ENCODE measurements at places on chromosomes 5 and 9. TPM values are rescaled to one million over a fixed set of nuclear protein-coding genes. Genes with fewer than 3 reads are reported as not detected.

DNA sequence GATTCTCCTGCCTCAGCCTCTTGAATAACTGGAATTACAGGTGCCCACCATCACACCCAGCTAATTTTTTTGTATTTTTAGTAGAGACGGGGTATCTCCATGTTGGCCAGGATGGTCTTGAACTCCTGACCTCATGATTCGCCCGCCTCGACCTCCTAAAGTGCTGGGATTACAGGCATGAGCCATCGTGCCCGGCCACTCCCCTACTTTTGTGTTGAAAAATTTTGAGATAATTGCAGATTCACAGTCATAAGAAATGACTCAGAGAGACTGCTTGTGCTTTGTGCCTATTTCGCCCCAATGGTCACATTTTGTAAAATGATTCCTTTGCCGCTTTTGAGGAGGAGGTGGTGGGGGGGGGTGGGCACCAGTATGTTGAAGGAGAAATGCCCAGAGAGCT is 48.1 kb upstream of the SH3PXD2B start:
- no peak for DNase-seq

The MYO10 gene
- 27.2 TPM for polyA plus RNA-seq

- DNase-seq: no peak
These were observed 64.2 kb downstream of the SCAMP1 start for GRCh38 chr5:78424665-78425064.

DNA sequence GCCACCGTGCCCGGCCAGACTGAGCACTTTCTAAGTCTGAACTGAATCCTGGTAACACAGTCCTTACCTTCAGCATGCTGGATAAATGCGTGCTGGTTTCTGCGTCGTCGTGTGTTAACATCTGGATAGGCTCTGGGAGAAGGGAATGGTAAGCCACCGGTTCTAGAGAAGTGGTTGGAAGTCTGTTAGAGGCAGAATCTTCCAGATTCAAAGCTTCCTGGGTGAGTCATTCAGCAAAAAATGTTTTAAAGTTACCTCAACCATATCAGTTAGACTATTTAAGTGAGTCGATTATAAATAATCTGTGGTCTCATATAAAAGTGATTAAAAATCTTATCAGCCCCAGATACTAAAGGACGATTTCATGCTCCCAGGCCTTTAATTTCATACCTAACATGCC is 256.5 kb upstream of the NFIL3 start:
- no peak for DNase-seq

The ARID3C gene
- not detected for polyA plus RNA-seq

DNA sequence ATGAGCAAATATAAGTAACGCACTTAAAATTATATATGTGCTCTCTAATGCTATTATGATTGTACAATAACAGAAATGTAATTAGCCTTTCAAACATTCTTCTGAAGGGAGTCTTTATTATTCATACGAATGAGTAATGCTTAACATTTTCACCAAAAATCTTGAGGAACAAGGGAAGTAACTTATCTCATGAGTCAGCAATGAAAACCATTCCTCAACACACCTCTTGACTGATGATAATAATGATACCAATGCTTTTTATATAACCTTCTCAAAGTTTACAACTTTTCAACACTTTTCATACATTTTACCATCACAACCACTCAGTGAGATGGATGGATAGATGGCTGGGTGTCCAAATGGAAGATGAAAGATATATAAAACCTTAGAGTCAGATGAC is 369.3 kb downstream of the BNC2 start:
- no peak for DNase-seq

The WHRN gene
- polyA plus RNA-seq: 2.6 TPM

GRCh38 chr9:76688471-76689238 is 75.6 kb upstream of the PCA3 start:
- DNase-seq: no peak

All from forelimb muscle (tissue), 1 donor.